WERI-Rb-1 (cell line): ENCODE measurements at places on chromosomes 11 and 22.
A peak's percentile ranks its signal among the peaks of the same experiment; 100 is the strongest.

GRCh38 chr11:65036931-65037330 lies 4.1 kb upstream of the SAC3D1 start:
- DNase-seq = no peak

DNA sequence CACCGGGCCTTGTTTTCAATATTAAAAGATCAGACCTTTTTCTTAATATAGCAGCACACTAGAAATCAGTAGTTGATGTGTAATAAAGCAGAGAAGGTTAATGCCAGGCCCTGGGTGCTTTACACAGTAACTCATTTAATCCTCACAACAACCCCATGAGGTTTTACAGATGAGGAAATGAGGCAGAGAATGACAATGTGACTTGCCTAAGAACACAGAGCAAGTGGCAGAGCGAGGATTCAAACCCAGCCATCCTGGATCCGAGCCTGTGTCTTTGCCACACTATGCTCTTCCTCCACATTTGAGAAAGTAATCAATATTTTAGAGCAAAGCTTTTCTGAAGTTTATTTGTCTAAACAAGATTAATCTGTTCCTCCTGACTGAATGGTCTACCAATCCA lies 7.2 kb downstream of the JAML start:
- DNase-seq = no peak

GRCh38 chr11:5618807-5619206 lies 6.0 kb upstream of the TRIM34 start:
- DNase-seq = no peak

DNA sequence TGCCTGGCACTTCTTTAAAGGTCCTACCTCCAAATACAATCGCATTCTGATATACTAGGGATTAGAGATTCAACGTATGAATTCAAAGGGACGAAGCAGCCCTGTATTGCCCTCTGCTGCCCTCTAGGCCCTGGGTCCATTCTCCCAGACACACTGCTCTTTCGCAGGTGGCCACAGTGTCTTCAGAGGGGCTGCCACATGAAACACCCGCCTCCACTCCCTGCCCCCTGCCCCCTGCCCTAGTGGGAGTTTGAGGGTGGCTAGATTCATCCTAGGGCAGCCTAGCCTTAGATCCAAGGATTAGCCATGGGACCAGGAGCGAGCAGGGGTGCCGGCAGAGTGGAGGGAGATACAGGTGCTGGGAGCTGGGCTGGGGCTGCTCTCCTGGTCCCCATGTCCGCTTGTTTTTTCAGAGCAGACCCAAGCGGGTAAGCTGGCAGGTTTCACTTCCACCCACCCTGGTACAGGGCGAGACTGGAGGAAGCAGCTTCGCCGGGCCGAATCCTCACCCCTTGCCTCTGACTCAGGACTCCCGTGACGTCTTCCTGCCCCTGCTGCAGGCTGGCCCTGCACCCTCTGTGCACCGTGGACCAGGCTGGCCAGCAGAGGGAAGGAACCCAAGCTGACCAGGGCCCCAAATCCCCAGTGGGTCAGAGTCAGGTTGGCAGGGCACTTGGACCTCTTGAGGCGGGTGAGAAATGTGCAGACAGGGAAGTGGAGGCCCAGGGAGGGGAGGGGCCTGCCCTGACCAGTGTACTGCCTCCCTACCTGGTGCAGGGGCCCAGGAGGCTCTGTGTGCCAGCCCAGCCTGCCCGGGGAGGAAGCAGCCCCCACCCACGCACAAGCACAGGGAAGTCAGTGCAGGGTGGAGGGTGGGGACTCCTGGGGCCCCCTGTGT lies 28.4 kb upstream of the HMOX1 start:
- DNase-seq = peak; percentile 64

DNA sequence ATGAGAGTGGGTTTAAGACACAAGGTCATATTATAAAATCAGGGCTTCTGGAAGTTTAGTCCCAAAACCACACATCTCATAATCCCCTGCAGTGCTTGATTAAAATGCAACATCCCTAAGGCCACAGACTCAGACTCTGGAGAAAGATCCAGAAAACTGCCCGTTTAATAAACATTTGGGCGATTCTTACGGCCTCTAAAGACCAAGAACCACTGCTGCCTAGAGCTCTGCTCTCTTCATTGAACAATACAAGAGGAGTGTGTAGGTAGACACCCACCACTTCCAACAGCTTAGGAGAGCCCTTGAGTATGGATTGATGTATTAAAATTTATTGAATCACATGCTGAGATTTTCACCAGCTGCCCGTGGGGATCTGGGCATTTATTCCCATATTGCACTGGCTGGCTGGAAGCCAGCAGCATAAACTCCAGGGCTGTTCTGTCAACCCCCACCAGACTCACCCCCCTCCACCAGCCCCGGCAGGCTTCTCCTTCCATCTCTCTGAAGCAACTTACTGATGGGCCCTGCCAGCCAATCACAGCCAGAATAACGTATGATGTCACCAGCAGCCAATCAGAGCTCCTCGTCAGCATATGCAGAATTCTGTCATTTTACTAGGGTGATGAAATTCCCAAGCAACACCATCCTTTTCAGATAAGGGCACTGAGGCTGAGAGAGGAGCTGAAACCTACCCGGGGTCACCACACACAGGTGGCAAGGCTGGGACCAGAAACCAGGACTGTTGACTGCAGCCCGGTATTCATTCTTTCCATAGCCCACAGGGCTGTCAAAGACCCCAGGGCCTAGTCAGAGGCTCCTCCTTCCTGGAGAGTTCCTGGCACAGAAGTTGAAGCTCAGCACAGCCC lies 749 bp upstream of the BEST1 start:
- peak; percentile 62 for DNase-seq

DNA sequence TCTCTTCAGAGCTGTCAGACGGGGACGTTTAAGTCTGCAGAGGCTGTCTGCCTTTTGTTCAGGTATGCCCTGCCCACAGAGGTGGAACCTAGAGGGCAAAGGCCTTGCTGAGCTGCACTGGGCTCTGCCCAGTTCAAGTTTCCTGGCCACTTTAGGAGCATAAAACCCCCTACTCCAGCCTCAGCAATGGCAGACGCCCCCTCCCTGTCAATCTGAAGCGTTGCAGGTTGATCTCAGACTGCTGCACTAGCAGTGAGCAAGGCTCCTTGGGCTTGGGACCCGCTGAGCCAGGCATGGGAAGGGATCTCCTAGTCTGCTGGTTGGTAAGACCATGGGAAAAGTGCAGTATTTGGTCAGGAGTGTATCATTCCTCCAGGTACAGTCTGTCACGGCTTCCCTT lies 66.6 kb upstream of the TP53I11 start:
- peak; percentile 47 for DNase-seq

DNA sequence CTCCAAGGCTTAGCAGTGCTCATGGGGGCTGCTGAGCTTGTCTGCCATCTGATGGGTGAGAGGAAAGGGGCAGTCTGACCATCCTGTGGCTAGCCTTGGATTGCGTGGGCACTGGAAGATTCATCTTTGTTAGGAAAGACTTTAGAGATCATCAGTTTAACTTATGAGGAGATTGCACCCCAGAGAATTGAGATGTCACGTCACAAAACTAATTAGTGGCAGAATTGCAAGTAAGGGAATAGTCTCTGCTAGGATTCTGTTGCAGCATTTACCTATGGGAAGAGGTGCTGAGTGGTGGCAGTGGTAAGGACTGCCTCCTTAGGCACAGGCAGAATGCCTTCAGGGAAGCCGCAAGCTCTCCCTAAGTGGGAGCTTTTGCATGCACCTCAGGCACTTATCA lies 42.8 kb upstream of the HSPA8 start:
- no peak for DNase-seq

DNA sequence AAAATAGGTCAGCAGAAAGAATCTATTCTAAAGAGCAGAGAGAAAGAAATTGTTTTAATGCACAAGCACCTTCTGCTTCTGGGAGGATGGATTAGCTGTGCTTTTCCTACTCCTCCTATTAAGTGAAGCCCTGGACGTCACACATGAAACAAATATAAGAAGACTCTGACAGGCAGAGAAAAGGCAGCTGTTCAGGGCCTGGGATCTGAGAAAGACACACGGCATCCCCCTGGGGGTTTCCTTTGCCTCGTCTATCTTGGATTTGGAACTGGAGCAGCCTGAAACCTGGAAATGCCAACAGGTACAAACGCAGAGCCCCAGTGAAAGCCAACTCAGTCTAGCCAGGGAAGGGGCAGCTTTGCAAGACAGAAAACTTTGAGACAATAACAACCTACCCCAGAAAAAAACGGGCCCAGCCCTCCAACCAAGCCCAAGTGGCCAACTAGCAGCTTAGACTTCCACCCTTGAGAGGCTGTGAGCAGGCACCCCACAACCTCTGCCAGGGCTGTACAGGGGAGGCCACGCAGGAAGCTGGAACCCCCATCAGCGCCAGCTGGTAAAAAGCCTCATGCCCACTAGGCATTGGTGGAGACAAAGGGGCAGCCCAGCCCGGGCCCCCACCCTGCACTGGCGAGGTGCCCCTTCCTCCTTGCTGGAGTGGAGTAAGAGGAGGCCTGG lies 7.3 kb downstream of the CERK start:
- no peak for DNase-seq

- DNase-seq = no peak
These were observed 2.0 kb upstream of the KDELR3 start for GRCh38 chr22:38465673-38466490.

GRCh38 chr11:78268591-78269410 lies 80.1 kb downstream of the USP35 start:
- DNase-seq = no peak

DNA sequence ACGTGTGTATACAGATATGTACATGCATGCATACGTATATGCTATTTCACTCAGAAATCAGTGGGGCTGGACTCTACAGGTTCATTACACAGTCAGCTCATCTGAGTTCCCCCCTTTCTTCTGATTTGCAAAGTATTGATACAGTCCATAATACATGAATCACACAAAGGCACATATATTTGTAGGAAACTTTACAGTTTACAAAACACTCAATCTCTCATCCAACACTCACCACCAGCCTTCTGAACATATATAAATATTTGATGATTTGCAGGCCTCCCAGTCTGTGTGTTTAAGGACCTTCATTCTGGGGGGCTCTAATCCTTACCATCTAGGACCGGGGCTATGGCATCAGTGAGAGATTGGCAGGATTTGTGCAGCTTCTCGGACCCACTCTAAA lies 293.8 kb downstream of the TENM4 start:
- no peak for DNase-seq

- no peak for DNase-seq
These were observed 55.9 kb upstream of the MN1 start for GRCh38 chr22:27857443-27857842.

- DNase-seq = peak; percentile 83
These were observed 2.7 kb upstream of the VPREB3 start for GRCh38 chr22:23756891-23757290.

DNA sequence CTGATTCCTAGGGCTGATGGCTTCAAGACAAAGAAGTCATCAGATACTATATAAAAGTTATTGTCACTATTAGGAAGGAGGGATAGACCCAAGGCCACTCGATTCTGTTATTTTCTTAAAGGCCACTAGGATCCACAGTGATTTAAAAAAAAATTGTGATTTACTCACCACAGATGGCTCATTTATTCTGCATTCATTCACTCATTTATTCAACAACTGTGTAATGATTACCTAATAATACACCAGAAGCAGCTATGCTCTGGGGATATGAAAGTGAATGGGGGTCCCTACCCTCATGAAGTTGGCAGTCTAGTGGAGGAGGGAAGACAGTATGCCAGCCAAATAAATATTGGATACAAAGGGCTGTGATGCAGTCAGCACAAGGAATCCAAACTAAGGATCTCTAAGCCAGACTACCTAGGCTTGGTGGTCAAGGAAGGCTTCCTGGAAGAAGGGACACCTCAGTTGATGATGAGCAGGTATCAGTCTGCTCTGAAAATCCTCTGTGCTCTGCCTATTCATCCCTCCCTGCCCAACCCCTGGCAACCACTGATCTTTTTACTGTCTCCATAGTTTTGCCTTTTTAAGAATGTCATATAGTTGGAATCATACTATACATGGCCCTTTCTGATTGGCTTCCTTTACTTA lies 110.5 kb downstream of the NAT10 start:
- DNase-seq = no peak

- no peak for DNase-seq
These were observed 56.5 kb upstream of the BLID start for GRCh38 chr11:122172352-122173073.

- DNase-seq = no peak
These were observed 47.5 kb upstream of the PICALM start for GRCh38 chr11:86116386-86116726.

DNA sequence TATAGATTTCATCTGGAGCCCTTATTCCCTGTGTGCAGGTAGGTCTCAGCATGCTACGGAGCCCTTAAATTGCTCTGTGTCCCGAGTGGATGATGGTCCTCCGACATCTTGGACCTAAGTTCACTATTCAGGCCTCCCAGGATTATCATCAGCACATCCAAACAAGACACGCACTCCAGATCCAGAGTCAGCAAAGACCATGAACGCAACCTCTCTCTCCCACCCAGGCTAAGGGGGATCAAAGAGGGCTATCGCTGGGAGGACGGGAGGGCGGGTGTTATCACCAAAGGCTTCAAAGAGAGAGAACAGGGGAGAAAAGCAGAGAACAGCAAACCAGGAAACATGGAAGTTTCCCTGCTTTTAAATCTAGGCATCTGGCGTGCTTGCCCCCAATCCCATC lies 659.4 kb downstream of the TBC1D22A start:
- no peak for DNase-seq

DNA sequence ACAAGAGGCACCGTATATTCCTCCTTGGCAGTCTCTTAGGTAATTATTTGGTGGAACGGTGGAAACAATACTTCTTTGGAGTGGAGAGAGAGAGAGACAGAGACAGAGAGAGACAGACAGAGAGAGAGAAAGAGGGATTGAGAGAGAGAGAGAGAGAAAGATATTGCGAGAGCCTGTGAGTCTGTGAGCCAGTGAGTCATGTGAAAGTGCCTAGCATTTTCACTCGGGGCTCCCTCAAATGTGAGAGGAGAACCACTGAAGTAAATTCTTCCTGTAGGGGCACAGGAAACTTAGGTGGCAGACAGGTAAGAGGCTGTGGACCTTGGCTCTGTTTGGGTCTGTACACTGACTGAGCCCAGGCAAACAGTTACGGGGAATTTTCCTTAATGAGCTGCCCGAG lies 31.6 kb upstream of the SNX19 start:
- DNase-seq = no peak

GRCh38 chr11:125807909-125808308 lies 20.0 kb downstream of the PATE3 start:
- DNase-seq = no peak

GRCh38 chr22:25572708-25573171 lies 8.3 kb downstream of the GRK3 start:
- no peak for DNase-seq

GRCh38 chr11:11555208-11555607 lies 66.6 kb downstream of the GALNT18 start:
- peak; percentile 90 for DNase-seq

- no peak for DNase-seq
These were observed 25.7 kb upstream of the GNAZ start for GRCh38 chr22:23044570-23044969.

GRCh38 chr22:47174096-47174495 lies 411.6 kb downstream of the TBC1D22A start:
- DNase-seq = peak; percentile 2
